Spleen (tissue), 13 donors: ENCODE measurements at places on chromosomes 1 and 21. TPM values are rescaled to one million over a fixed set of nuclear protein-coding genes. Genes with fewer than 3 reads are reported as not detected.

DNA sequence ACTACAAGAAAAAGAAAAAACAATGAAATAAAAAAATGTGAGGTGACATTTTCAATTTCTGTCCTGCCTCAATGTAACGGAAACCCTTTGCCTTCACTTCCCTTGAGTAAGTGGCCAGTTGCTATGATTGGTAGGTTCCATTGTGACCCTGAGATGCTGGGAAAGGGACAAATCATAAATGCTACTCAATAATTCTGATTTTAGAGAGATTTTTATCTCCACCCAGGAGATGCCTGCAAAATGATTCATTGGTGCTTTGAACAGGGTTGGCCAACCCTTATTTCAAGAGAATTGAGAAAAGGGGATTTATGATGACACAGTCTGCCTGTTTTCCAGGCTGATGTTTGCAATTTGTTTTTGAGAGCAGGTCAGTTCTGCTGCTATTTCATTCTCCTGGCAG lies 22.5 kb downstream of the XCL1 start:
- no peak for DNase-seq
- no peaks in the 10 kb centered on the region for H3K4me1 ChIP-seq
- no peaks in the 10 kb centered on the region for H3K36me3 ChIP-seq
- no peaks in the 10 kb centered on the region for H3K27me3 ChIP-seq

DNA sequence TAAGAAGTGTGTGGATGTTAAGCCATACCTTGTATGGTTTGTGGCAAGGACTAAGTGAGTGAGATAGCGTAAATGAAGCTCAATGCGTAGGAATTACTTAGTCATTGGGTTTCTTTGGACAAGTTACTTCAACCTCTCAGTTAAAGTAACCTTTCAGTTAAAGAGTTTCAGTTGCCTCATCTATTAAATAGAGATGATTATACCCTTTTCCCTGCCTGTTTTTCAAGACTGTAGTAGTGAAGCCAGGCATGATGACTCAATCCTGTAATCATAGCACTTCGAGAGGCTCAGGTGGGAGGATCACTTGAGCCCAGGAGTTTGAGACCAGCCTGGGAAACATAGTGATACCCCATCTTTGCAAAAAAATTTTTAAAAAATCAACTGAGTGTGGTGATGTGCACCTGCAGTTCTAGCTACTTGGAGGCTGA lies 6.3 kb downstream of the ZMPSTE24 start:
- H3K4me3 ChIP-seq = no peak overlapping the region
- H3K27ac ChIP-seq = no peak overlapping the region
- peaks cover 36% of the 10 kb centered on the region for H3K36me3 ChIP-seq
- H3K4me1 ChIP-seq = peaks cover 28% of the 10 kb centered on the region
- no peaks in the 10 kb centered on the region for H3K27me3 ChIP-seq
- DNase-seq = no peak

DNA sequence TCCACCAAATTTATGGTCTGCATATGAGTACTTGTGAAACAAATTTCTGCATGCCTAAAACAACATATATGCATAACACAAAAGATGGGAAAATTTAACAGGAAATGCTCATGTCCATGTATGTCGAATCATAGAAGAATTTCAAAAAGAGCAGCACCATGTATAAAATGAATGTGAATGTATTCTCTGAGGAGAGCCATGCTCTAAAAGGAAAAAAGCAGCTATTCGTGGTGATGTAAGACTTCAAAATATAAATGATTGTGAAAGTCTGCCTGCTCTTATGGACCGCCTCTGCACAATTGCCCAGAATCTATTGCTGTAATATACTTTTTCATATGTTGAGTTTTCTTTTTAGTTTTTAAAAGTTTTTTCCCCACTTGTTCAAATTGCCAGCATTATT lies 66.8 kb downstream of the EPB41 start:
- H3K4me1 ChIP-seq = peaks cover 12% of the 10 kb centered on the region
- H3K4me3 ChIP-seq = no peak overlapping the region
- H3K27me3 ChIP-seq = no peaks in the 10 kb centered on the region

DNA sequence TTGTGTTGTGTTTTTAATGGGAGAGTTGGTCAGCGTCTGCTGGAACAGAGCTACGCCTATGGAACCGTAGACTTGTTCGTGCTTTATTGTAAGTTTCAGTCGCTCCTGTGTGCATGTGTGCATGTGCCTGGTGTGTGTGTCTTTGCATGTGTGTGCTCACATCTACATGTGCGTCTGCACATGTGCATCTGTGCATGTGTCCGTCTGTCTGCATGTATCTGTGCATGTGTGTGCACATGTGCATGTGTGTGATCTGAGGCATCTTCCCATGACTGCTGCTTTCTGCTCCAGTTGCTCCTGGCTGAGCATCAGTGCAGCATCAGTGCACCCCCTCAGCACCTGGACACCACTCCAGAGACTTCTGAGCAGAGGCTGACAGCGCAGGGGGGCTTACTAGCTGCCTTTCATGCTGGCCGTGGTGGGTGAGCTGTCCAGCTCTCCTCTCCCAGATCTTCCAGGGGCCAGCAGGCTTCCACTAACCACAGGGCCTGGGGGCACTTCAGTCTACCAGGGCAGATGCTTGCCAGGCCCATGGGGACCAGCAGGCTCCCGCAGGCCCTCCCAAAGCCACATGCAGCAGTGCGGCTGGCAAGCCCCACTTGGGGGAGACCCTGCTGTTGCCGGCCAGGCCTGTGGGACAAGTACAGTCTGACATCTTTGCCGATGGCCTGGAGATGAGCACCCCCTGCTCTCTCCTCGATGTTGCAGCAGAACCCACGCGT lies 47.8 kb upstream of the PCBP3 start:
- H3K4me1 ChIP-seq = peaks cover 12% of the 10 kb centered on the region
- no peaks in the 10 kb centered on the region for H3K36me3 ChIP-seq
- H3K4me3 ChIP-seq = no peak overlapping the region
- H3K27ac ChIP-seq = no peak overlapping the region
- H3K27me3 ChIP-seq = no peaks in the 10 kb centered on the region

- no peak overlapping the region for H3K4me3 ChIP-seq
- H3K27ac ChIP-seq = no peak overlapping the region
- peaks cover 5% of the 10 kb centered on the region for H3K36me3 ChIP-seq
Observed at GRCh38 chr1:226371027-226371694, 36.7 kb downstream of the PARP1 start.

GRCh38 chr1:17725084-17725719 lies 29.9 kb upstream of the ACTL8 start:
- H3K36me3 ChIP-seq = no peaks in the 10 kb centered on the region
- H3K4me3 ChIP-seq = no peak overlapping the region
- no peak for DNase-seq

GRCh38 chr1:205670150-205670446 lies 10.2 kb downstream of the SLC45A3 start:
- peaks cover 68% of the 10 kb centered on the region for H3K4me1 ChIP-seq
- no peak for DNase-seq
- H3K27me3 ChIP-seq = no peaks in the 10 kb centered on the region
- no peaks in the 10 kb centered on the region for H3K36me3 ChIP-seq
- H3K27ac ChIP-seq = peak overlapping the region; percentile 51

DNA sequence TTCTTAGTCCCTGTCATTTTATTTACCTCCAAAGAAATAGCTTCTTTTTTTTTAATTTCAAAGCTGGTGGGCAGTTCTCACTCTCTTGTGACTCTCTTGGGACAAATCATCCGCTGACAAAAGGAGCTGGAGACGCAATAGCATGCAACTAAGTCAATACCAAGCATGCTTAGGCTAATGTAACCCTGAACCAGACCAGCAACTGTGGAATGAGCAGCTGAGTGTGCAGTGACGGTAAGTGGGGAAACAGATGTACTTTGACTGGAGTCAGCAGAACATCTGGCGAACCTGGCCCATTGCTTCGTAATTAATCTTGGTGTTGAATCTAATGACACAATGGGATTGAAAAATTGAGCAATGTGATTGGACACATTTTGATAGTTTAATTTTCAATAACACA lies 280.7 kb upstream of the PLXNA2 start:
- no peak overlapping the region for H3K4me3 ChIP-seq
- DNase-seq = no peak
- H3K27ac ChIP-seq = no peak overlapping the region
- H3K27me3 ChIP-seq = no peaks in the 10 kb centered on the region

- peaks cover 36% of the 10 kb centered on the region for H3K36me3 ChIP-seq
- H3K4me3 ChIP-seq = no peak overlapping the region
- H3K27me3 ChIP-seq = no peaks in the 10 kb centered on the region
- H3K27ac ChIP-seq = no peak overlapping the region
- no peak for DNase-seq
Observed at GRCh38 chr1:24417681-24418080, 2.1 kb downstream of the NIPAL3 start.

DNA sequence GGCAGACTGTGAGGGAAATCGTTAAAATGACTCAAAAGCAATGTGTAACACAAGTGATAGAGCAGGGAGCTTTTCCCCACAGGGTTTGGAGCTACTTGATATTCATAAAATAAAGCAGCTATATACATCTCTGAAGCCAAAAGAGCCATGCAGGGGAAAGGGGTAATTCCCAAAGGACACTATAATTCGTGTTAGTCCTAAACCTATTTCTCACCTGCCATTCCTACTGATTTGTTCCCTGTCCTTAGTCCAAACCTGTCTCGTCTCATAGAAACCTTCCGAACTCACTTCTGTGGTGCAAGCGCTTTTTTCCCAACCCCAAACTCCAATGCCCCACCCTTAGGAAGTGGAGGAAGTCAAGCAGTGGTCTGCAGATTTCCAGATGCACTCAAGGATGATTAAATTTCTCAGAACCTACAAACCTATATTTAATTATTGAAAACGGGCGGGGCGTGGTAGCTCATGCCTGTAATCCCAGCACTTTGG lies 946 bp upstream of the HNRNPR start:
- H3K36me3 ChIP-seq = no peaks in the 10 kb centered on the region
- H3K27me3 ChIP-seq = no peaks in the 10 kb centered on the region
- H3K27ac ChIP-seq = peak overlapping the region; percentile 96
- H3K4me3 ChIP-seq = peak overlapping the region; percentile 85
- peaks cover 28% of the 10 kb centered on the region for H3K4me1 ChIP-seq
- DNase-seq = no peak

DNA sequence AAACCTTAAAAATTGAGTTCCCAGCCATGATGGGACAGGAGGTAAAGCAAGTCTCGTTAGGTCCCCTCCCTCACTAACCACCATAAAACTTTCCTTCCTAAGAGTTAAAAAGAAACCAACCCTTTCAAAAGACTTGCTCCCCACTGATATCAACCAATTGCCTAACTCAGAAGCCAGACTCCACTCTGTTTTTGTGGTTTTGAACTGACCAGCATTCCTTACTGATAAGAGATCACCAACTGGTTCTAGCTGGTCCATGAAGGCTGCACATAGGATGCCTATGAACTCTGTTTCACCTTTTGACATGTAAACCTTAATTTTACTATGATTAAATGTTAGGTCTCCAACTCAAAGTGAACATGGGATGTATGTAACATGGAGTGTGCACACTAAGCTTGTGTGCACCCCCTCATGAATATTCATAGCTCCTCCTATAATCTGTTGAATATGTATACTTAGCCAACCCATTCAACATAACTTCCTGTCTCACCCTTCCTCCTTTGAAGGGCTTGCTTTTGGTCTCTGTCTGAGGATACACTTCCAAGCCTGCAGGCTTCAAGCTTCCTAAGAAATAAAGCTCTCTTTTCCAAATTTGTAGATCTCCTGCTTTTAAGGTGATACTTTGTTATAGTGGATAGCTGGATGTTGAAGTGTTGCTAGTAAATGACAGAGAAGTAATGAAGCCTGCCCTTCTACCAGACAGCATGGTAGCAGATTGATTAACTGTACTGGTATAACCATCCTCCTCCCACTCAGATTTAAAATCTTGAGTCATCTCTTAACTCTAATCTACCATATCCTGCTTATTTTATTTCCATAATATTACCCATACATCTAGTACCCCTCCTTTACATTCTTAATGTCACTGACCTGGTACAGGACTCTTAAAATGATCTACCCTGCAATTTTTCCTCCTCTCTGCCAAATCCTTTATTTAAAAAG lies 95.6 kb downstream of the ZNF644 start:
- no peaks in the 10 kb centered on the region for H3K27me3 ChIP-seq
- no peak overlapping the region for H3K4me3 ChIP-seq

DNA sequence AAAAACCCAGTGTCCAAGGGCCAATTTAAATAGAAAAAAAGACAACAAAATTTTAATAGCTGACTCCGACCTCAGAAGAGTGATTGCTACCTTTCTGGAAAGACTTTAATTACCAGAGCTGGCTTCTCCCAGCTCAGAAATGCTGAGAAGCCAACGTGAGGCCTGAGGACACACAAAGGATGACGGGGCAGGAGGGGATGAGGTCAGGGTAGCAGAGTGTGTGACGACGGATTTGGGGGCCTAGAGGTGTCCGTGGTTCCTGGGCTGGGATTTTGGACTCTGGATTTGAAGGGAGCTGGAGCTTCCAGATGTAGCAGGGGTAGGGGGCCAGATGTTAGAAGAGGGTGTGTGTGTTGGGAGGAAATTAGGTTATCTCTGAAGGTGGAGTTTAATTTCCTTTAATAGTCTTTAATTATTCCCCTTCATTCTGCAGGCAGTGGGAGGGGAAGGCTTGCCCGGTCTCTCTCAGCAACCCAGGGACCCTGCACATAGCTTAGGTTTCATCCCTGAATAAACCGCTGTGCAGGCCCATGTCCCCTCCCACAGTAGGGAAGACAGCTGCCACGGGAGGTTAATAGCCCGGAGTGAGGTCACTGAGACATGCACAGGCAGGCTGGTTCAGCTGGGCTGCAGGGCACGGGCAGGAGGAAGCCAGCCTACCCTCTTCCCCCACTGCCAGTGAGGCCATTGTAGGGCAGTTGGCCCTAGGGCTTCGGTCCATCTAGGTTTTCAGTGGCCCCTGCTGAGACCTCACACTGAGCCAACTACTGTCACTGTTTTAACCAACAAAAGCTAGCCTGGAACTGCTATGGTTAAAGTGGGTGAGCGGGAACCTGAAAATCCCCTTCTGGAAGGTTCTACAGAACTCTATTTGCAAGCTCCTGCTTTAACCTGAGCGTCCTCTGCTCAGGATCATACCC lies 3.8 kb upstream of the PADI3 start:
- no peaks in the 10 kb centered on the region for H3K4me1 ChIP-seq
- H3K27me3 ChIP-seq = peaks cover 1% of the 10 kb centered on the region
- H3K27ac ChIP-seq = no peak overlapping the region
- H3K4me3 ChIP-seq = no peak overlapping the region
- no peaks in the 10 kb centered on the region for H3K36me3 ChIP-seq

Gene TMEM52
- 4.7 TPM for total RNA-seq

Gene RGS7
- 0.82 TPM for total RNA-seq

Gene HJV
- total RNA-seq = not detected

Gene TEDDM1
- total RNA-seq = not detected

Gene LCE1A
- not detected for total RNA-seq
